Cerebellar cortex (tissue), 1 donor: ENCODE measurements at places on chromosomes 16 and 17.

DNA sequence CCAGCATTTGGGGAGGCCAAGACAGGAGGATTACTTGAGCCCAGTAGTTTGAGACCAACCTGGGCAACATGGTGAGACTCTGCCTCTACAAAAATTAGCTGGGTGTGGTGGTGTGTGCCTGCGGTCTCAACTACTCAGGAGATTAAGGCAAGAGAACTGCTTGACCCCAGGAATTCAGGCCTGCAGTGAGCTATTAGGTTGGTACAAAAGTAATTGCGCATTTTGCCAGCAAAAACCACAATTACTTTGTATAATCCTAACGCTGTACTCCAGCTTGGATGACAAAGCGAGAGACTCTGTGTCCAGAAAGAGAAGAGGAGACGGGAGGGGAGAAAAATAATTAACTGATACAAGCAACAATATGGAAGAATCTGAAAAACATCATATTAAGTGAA lies 32.7 kb downstream of the YWHAE start:
- DNase-seq: no peak

DNA sequence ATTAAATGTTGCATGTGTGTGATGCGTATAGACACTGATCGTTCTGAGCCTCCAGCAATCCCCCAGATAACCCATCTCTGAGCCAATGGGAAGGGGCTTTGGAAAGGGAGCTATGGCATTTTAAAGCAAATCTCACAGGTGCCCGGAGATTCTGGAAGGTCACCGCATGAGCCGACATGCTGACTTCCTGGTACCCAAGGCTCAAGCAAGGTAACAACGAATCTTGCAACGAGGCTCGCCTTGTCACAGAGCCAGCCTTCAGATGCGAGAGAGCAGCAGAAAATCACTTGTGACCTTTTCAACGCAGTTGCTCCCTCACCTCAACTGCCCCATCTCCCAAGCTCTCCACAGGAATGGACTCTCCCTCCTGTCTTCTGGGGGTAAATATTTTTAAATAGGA lies 154.8 kb upstream of the CDH5 start:
- DNase-seq: no peak

GRCh38 chr16:88781140-88782077 lies 3.6 kb downstream of the PIEZO1 start:
- DNase-seq: no peak

GRCh38 chr17:80822700-80823410 lies 168.8 kb upstream of the CHMP6 start:
- DNase-seq: no peak

GRCh38 chr16:28162326-28162877 lies 49.4 kb downstream of the XPO6 start:
- DNase-seq: no peak

DNA sequence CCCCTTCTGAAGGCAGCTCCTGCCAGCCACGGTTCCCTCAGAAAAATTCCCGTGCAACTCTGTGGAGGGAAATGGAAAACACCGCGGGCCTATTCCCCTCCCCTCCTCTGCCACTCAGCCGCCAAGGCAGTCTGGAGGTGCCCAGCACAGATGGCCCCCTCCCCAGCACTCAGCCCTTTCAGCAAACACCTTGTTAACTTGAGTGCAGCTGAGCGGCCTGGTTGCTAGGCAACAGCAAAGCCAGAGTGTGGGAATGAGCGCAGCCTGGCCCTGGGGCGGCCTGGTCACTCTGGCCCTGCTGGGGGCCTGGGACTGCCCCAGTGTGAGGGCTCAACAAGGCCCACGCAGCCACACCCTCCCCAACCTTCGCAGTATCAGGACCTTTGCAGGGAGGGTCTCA lies 32.8 kb downstream of the CACNA1G start:
- peak; percentile 31 for DNase-seq

DNA sequence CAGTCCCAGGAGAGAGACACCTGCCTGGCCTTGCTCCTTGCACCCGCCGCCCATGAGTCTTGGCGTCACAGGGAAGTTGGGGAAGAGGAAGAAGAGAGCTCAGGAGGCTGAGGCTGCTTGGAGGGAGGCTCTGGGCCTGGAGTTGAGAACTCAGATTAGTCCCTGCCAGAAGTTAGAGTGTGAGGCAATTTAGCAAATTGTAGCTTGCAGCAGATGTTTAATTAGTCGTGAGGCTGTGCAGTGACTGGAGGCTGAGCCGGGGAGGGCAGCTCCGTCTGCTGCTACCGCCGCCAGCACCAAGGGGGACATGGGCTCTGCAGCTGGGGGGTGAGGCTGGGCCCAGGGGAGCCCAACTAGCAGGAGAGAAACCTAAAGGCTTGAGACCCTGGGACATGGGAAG lies 738.3 kb upstream of the EEF2KMT start:
- DNase-seq: no peak

- no peak for DNase-seq
Observed at GRCh38 chr17:50102164-50102991, 7.2 kb downstream of the PDK2 start.

GRCh38 chr16:19505600-19506303 lies 16.1 kb downstream of the GDE1 start:
- DNase-seq: no peak

DNA sequence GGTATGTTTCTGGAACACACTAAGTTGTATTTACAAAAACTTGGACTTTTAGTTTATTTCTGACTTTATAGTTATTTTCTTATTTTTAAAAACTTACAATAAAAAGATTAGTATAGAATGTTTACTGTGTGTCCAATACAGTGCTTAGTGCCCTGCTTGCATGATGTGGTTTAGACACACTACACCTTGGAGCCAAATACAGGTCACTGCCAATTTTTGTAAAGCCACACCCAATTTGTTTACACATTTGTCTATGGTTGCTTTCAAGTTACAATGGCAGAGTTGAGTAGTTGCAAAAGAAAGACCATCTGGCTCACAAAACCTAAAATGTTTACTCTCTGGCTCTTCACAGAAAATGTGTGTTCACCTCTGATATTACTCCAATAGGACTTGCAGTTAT lies 807.1 kb downstream of the KCNJ2 start:
- no peak for DNase-seq

DNA sequence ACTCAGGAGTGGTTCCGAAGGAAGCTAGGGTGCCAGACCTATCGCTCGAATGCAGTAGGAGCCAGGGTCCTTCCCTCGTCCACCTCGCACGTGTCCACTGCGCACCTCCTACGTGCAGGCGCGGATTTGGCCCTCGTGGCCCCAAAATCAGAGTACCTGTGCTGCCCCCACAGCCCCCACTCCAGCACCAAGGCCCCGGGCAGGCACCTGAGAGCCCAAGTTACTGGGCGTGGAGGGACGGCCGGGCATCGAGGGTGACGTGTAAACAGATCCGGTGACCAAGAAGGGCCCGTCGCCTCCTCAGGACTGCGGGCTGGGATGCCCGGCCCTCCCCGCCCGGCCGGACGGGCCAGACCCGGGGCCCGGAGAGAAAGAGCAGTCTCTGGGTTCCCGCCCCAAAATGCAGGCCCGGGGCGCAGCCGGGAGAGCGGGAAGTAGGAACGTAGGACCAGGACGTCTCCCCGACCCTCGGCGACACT lies 492 bp downstream of the SLC25A39 start:
- DNase-seq: no peak

DNA sequence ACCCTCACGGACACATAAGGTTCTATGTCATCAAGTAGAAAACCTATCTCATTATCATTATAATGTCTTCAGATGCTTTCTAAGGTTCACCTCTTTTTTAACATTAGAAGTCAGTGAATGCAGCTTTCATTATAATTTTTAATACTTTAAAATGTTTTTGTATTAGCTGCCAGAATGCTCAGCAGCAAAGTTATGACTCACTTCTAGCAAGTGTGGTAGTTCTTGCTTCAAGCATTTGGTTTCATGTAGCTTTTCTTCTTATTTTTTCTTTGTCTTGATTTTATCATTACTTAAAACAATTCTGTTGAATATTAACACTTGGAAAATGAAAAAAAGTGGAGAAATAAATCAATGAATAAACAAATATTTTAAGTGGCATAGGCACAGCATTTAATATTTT lies 23.4 kb downstream of the LPCAT2 start:
- no peak for DNase-seq

- no peak for DNase-seq
Observed at GRCh38 chr17:8002721-8003593, 542 bp downstream of the GUCY2D start.

GRCh38 chr17:33712120-33712519 lies 419.0 kb upstream of the ASIC2 start:
- no peak for DNase-seq

GRCh38 chr17:40827746-40828453 lies 5.5 kb upstream of the KRT10 start:
- no peak for DNase-seq

GRCh38 chr17:76631821-76632565 lies 11.6 kb downstream of the ST6GALNAC1 start:
- no peak for DNase-seq

DNA sequence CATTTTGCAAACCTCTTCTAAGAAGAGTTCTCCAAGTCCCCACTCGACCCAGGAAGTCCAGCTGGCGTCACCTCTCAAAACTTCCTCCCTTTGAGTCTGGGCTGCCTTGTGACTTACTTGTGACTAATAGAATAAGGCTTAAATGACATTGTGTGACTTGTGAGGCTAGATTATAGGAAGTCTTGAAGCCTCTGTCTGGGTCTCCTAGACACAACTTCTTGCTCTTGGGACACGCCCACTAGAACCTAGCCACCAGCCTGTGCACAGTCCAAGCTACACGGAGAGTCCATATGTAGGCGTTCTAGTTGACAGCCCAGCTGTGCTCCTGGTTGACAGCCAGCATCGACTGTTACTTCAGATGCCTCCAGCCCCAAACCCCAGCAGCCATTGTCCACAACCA lies 66.7 kb upstream of the TANC2 start:
- DNase-seq: no peak

DNA sequence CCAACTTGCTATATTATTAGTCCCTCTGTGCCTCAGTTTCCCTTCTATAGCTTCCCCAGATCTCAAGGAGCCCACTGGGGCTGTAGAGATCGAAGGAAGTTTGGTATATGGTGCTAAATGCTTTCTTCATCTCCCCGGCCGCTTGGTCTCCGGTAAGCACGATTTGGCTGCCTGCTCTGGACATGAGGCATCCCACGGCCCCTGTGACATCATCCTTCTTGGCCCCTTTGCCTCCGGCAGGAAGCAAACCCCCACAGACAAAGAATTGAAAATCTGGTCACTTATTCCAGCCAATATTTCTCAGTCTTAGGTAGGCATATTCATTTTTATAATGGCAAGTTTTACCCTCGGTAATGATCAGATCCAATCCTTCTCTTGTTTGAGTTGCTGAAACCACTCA lies 65.8 kb downstream of the WSCD1 start:
- DNase-seq: peak; percentile 85

DNA sequence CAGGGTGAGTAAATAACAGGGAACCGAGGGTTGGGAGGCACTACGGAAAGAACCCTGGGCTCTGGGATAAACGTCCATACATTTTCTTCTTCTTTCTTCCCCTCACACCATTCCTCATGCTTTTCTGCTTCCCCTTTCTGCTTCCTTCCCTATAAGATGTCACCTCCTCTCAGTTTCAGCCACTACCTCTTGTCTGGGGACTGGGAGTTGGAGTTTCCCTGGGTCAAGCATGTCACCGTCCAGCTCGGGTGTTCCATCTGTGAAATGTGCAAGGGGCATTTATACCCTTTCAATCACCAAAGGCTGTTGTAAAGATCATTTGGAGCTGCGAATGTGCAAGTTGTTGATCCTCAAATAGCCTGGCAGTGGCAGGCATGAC lies 17.5 kb upstream of the CCL22 start:
- no peak for DNase-seq

DNA sequence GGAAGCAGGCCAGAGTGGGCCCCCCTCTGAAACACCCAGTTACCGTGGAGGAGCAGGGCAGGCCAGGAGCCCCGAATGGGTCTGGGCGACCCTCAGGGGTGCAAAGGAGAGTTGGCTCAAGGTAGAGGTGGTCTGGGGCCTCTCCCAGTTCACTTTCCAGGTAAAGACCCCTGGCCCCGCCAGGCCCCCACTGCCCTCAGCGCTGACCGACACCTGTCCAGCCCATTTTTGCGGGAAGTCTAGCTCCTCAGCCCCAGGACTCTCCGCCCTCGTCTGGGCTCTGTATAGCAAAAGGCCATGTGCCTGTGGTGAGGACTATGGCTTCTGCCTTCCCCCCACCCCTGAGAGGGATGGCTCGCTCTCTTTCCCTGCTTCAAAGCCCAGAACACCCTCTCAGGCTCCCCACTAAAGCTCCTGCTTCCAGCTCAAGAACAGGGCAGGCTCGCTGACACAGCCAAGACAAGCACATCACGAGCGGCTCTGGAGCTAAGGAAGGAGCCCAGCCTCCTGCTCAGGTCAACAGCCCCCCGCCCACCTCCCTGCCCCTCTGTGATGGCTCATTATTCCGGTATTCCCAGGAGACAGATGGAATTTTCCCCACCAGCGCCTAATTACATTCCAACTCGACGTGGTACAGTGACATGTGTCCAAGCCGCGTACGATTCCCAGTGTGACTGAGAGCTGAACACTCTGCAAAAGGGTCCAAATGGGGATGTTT lies 59.4 kb downstream of the RTN4RL1 start:
- peak; percentile 46 for DNase-seq

DNA sequence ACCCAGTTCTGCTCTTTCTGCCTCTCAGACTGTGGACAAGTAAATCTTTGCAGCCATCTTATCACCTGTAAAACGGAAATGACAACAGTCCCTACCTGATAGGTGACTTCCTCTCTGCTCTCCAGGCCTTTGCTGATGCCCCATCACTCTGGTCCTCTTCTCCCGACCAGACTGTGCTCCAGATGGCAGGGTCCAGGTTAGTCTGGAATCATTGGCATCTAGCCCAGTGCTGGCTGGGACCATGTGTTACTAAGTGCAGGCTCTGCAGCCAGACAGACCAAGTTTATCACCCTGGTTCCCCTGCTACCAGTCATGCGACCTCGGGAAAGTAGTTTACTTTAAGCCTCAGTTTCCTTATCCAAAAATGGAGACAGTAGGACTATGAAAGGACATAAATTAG lies 1.8 kb upstream of the NUBP1 start:
- DNase-seq: peak; percentile 96

GRCh38 chr16:63975669-63976068 lies 1146.2 kb downstream of the CDH11 start:
- DNase-seq: no peak

- no peak for DNase-seq
Observed at GRCh38 chr17:57549468-57549867, 195.6 kb downstream of the CCDC182 start.

DNA sequence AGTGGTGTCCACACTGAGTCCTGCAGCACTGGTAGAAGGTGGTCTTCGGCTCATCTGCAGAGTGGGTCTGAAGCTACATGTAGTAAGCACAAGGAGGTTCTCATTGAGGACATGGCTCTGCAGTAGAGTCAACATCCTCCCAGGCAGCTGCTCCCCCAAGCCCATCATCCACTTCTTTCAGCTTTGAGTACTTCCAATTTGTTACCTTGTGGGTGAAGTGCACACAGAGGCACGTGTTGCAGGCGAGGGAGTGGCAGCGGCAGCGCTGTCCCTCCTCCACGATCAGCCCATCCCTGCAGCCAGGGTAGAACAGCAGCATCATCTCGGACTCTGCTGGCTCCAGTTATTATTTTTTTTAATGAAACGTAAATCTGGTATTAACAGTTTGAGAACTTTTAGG lies 1.8 kb upstream of the SSTR2 start:
- no peak for DNase-seq
